ENCODE measurements at places on chromosomes 12 and 14.

- no peak for DNase-seq
Measured at GRCh38 chr14:54047645-54048308, 91.2 kb upstream of the BMP4 start.

GRCh38 chr12:4584281-4584680 is 22.3 kb downstream of the DYRK4 start:
- no peak for DNase-seq

DNA sequence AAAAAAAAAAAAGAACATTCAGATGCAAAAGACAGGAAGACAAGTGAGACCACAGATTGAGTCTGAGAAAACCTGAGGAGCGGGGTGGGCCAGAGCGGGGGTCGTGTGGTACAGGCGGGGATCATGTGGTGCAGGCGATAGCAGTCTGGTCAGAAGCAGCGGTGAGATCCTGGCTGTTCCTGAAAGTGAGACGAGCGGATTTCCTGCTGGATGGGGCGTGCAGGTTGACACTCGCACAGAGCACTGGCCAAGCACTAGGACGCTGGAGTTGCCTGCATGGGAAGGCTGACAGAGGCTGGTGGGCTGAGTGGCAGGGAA is 35.7 kb downstream of the CDC42BPB start:
- DNase-seq, result no peak

- DNase-seq, result peak; percentile 59
Measured at GRCh38 chr12:15910864-15911721, at the start of gene DERA. Gene DERA, plus strand, starts transcription at chr12:15911332. Its CDS starts 52 bp downstream, at chr12:15911384.

DNA sequence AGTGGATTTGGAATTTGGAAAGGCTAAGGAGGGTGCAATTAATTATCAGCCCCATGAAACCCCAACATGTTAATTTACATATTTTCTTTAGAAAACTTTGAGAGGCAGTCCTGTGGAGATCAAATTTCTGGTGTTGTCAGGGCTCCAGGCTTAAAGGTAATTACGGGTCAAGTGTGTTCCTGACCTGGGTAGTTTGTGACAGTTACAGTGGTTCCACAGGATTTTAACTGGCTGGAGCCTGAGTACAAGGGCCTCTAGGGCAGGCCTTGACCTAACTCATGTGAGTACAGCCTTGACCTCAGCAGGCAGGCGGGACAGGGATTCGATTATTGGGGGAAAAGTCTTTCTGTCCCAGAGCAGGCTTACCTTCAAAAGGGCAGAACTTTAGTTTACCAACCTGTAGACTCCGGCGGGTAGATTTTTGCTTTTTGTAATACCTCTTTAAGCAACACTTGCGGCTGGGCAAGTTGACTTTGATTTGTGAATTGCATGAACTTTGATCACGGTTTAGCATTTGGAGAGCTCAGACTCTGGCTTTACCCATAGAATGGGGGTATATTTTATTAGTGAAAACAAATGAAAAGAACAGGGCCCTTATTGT is 8.4 kb upstream of the PPTC7 start:
- no peak for DNase-seq

GRCh38 chr14:50659327-50659974 is 8.7 kb downstream of the SAV1 start:
- DNase-seq, result no peak

GRCh38 chr14:31456841-31457664 is at the start of gene DTD2:
Gene DTD2, minus strand, starts transcription at chr14:31457506. Its CDS starts 113 bp downstream, at chr14:31457393.
- DNase-seq, result peak; percentile 94

- no peak for DNase-seq
Measured at GRCh38 chr12:47896633-47897032, 8.2 kb downstream of the VDR start.

DNA sequence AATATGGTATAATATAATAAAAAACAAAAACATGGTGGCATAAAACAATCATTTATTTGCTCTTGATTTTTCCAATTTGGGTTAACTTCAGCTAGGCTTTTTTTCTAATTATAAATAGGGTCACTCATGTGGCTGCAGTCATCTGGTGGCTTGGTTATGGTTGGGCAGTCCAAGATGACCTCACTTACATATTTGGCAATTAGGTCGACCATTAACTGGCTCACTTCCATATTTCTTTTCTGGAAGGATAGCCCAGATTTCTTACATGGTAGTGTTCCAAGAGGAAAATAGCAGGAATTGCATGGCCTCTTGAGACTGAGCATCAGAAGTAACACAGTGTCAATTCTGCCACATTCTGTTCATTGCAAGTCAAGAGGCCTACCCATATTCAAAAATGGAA is 153.4 kb downstream of the FUT8 start:
- no peak for DNase-seq

DNA sequence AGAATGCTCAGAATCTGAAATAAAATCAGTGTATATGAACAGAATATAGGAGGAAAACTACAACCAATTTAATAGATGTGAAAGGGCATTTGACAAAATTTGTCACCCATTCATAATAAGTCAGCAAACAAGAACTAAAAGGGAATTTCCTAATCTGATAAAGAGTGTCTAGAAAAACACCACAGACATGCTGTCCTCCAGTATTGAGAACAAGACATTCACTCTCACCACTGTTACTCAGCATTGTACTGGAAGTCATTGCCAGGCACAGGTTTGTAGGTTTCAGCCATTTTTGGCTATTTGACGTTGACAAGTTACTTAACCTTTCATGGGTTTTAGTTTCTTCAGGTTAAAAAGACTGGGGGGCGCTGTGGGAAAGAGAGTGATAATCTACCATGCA is 13.2 kb downstream of the EIF2S1 start:
- DNase-seq, result no peak

GRCh38 chr14:70955543-70956480 is 48.6 kb downstream of the PCNX1 start:
- DNase-seq, result peak; percentile 71

DNA sequence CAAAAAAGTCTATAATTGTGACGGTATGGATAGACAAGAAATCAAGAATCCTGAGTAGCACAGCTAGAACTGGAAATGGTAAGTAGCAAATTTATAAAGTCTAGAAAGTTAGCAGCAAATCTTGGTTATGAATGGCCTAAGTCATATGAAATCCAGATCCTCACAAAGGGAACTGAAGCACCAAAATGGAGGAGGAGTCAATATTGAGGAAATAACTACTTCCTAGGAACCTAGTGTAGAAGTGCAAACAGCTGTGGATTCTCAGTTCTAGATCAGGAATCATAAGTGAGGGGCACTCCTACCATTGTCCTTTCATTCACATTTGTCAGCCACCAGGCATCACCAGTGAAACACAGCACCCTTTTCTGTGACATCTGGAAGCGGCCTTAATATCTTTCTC is 202.2 kb upstream of the DCN start:
- no peak for DNase-seq

GRCh38 chr12:22543246-22544037 is 900 bp downstream of the C2CD5 start:
- peak; percentile 57 for DNase-seq

- no peak for DNase-seq
Measured at GRCh38 chr12:14892726-14893505, 7.3 kb upstream of the MGP start.

GRCh38 chr12:16300736-16301135 is 23.3 kb upstream of the SLC15A5 start:
- no peak for DNase-seq

DNA sequence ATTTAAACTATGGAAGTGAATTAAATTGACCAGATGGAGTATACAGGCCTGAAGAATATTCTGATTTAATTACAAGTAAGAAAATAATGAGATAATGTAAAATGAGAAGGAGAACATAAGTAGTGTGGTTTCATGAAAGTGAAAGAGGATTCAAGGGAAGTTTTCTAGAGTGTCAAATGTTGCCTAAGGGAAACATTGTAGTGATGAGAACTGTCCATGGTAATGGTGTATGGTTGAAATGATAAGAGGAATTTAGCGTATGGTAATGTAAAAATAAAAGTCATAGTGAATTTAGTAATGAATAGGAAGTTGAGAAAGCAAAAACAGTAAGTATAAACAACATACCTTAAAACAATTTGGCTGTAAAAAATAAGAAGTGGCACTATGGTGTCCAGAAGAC is 1954.6 kb upstream of the FLRT2 start:
- DNase-seq, result no peak

GRCh38 chr12:114355389-114356088 is 50.4 kb downstream of the TBX5 start:
- DNase-seq, result no peak

DNA sequence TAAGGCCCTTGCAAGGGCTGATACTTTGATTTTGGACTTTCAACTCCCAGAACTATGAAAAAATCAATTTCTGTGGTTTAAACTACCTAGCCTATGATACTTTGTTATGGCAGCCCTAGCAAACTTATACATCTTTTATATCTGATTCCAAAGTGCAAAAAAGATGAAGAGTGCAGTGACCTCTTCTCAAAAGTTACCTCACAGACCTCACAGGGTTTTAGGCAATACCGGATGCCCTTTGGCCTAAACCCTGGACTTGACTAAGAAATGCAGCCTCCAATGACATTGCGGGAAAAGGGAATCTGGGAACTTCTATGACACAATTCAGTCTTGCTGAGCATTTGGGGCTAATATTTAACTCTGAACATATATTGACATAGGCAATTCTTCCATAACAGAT is 63.3 kb downstream of the IGF1 start:
- DNase-seq, result no peak

- no peak for DNase-seq
Measured at GRCh38 chr14:53328841-53329240, 175.7 kb upstream of the DDHD1 start.

GRCh38 chr14:99732436-99733210 is 48.5 kb downstream of the CYP46A1 start:
- DNase-seq, result no peak

DNA sequence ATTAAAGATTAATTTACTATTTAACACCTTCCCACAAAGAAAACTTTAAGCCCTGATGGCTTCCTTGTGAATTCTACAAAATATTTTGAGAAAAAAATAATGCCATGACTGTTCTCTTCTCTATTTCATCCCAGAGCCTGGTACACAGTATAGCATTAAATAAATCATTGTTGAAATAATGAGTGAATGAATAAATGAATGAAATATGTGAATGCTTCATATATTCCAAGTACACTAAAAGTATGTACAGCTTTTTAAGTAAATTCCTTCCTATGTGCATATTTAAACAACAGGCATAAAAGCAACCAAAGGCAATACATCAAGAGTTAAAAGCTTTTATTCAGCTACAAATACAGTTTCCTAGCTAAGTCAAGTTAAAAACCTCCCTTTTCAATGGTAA is 144.9 kb upstream of the CCDC196 start:
- DNase-seq, result no peak

- no peak for DNase-seq
Measured at GRCh38 chr12:102472496-102472895, 7.9 kb downstream of the IGF1 start.

- DNase-seq, result no peak
Measured at GRCh38 chr12:89935850-89936249, 227.2 kb upstream of the ATP2B1 start.

GRCh38 chr14:81137316-81137715 is 83.4 kb downstream of the GTF2A1 start:
- DNase-seq, result no peak

GRCh38 chr12:101619858-101620761 is 25.3 kb downstream of the MYBPC1 start:
- no peak for DNase-seq

- no peak for DNase-seq
Measured at GRCh38 chr12:46167412-46167811, 101.4 kb downstream of the SLC38A1 start.

All from CD4-positive, alpha-beta T cell treated with Interleukin-21 for 1 hour (primary cell).